ENCODE measurements at places on chromosomes 7 and 10. TPM values are rescaled to one million over a fixed set of nuclear protein-coding genes. Genes with fewer than 3 reads are reported as not detected.

IQUB gene
- total RNA-seq = 0.85 TPM

PSPH gene
- total RNA-seq = 47.9 TPM

IGF2BP3 gene
- 77.8 TPM for total RNA-seq

CFAP70 gene
- total RNA-seq = 1.2 TPM

CASD1 gene
- 10.8 TPM for total RNA-seq

NCF1 gene
- total RNA-seq = not detected

PON3 gene
- 0.13 TPM for total RNA-seq

BCCIP gene
- 22.3 TPM for total RNA-seq

SLC26A4 gene
- total RNA-seq = 0.56 TPM

VGF gene
- total RNA-seq = 0.26 TPM

UTF1 gene
- total RNA-seq = not detected

SPDYE16 gene
- not detected for total RNA-seq

EBLN1 gene
- total RNA-seq = not detected

CALHM3 gene
- not detected for total RNA-seq

IDI2 gene
- total RNA-seq = not detected

MACC1 gene
- 0.50 TPM for total RNA-seq

GJC3 gene
- not detected for total RNA-seq

CTAGE6 gene
- total RNA-seq = 1.1 TPM

RPP38 gene
- 8.7 TPM for total RNA-seq

ELFN1 gene
- not detected for total RNA-seq

FGFR2 gene
- 0.03 TPM for total RNA-seq

STRA8 gene
- total RNA-seq = not detected

TUBB8 gene
- total RNA-seq = not detected

STOX1 gene
- 0.13 TPM for total RNA-seq

MYL10 gene
- total RNA-seq = not detected

ARHGEF35 gene
- total RNA-seq = 1.3 TPM

TSPAN12 gene
- 5.2 TPM for total RNA-seq

DOCK1 gene
- total RNA-seq = 68.6 TPM

TMEM130 gene
- 1.0 TPM for total RNA-seq

PAPSS2 gene
- total RNA-seq = 160 TPM

MSMB gene
- total RNA-seq = not detected
